SW 1271 (cell line): ENCODE measurements at places on chromosomes 13 and 19.

GRCh38 chr19:29542776-29543175, 17.0 kb downstream of the VSTM2B start:
- no peak for DNase-seq

DNA sequence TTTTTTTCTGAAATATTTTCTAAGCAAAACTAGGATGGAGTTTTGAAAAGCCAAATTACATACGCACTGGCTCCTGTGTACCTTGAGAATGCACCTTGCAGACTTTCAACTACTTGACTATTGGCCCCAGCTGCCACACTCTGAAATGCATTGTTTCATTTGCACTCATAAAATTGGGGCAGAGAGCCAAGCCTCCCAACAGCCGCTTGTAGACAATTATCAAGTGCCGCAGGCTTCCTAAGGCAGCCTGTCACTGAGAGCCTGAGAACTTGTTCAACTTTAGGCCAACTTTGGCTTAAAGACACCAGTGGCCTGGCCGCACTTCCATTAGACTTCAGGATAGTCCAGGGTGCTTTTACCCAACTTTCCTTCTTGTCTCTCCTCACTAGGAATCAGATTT, 115.7 kb upstream of the STARD13 start:
- no peak for DNase-seq

DNA sequence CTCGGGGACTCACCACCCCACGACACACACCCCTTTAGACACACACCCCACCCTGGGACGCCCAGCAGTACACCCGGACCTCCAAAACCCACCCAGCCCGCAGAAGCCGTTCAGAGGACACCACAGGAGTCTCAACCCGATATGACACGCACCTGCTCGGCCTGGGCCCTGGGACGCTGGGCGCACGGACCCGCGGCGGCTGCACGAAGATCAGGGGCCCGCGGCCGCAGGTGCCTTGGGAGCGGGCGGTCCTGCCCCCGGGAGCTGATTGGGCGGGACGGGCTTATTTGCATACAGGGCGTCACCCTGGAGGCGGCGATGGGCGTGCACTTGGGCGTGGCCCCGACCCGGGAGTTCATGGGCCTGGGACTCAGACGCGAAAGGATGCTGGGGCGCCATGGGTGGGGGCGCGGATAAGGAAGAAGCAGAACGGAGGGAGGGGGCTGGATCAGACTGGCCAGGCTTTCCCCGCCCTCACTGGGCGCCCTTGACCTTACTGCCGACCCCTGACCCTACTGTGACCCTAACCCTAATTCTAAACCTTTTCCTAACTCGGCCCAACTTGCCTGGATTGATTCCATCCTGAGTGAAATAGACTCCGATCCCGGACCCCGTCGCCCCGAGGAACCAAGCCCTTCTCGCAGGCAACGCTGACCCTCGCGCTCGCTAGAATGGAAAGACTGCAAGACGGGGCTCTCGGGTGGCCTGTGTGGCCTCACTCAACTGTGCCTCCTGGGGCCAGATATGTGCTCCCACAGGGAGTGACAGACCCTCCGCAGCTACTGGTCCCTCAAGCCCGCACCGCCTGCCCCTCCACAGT, at the start of gene MEF2B:
Gene MEF2B (minus strand): TSS at position 211 of the 820 bp plus-strand sequence. CDS start 19,528 bp downstream, outside the sequence.
- no peak for DNase-seq

- DNase-seq = no peak
Observed at GRCh38 chr13:20831933-20832332, 58.2 kb upstream of the EEF1AKMT1 start.

DNA sequence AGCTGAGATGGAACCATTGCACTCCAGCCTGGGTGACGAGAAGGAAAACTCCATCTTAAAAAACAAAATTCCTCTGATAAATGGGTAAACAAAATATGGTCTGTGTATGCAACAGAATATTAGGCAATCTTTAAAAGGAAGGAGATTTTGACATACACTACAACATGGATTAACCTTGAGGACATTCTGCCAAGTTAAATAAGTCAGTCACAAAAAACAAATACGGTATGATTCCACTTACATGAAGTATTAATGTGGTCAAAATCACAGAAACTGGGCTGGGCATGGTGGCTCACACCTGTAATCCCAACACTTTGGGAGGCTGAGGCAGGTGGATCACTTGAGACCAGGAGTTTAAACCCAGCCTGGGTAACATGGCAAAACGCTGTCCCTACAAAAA, 3.0 kb upstream of the ZNF444 start:
- no peak for DNase-seq

DNA sequence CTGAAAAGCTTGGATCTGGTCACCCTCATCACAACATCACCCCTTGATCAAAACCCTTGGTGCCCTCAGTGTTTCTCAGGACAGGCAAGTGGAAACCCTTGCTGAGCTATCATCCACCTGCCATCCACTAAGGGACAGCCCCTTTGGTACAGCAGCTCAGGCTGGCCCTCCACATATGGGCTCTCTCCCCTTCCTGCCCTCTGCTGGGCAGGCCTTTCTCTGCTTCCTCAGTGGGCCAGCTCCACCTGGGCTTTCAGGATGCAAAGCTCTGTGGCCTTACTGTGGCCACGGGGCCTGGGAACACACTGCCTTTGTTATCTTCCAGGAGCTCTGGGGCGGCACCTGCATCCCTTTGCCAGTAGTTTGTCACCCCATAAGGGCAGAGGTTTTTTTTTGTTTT, 4.9 kb downstream of the SUGP1 start:
- DNase-seq = no peak

GRCh38 chr13:20174656-20175405, 14.0 kb upstream of the GJA3 start:
- DNase-seq = peak; percentile 30

- DNase-seq = no peak
Observed at GRCh38 chr13:37667702-37668101, 69.1 kb upstream of the POSTN start.

DNA sequence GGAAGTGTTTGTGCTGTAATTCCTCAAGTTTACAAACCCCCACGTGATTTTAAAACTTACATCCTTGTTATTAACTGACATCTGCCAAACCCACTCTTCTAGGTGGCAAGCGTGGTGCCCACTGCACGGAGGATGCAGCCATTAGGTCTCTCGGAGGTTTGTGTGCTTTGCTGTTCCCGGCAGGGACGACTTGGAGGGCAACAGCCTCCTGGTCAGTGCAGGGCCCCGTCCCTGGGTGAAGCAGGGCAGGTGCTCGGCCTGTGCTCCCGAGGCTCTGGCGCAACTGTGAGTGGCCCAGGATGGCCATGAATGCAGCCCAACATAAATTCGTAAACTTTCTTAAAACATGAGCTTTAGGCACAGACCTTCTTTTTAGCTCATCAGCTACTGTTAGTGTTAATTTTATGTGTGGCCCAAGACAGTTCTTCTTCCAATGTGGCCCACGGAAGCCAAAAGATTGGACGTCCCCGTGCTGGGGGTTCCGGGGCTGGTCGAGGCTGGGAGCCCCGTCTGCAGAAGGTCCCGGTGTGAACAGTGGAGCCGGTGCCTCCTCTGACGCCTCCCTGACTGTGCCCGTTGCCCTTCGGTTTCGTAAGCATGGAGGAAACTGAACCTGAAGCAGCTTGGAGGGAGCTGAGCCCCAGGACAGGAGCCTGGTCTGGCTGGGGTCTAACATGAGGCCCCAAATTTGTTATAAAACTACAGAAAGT, 11.9 kb downstream of the GAS6 start:
- no peak for DNase-seq

GRCh38 chr19:18017275-18018083, 9.5 kb downstream of the ARRDC2 start:
- DNase-seq = peak; percentile 11

GRCh38 chr19:6236310-6237291, 43.2 kb downstream of the MLLT1 start:
- DNase-seq = no peak

GRCh38 chr19:2239771-2240770, 3.4 kb downstream of the SF3A2 start:
- DNase-seq = no peak

GRCh38 chr19:50739914-50740426, 16.8 kb downstream of the CLEC11A start:
- no peak for DNase-seq

- DNase-seq = no peak
Observed at GRCh38 chr13:21753117-21753729, 82.3 kb downstream of the FGF9 start.

DNA sequence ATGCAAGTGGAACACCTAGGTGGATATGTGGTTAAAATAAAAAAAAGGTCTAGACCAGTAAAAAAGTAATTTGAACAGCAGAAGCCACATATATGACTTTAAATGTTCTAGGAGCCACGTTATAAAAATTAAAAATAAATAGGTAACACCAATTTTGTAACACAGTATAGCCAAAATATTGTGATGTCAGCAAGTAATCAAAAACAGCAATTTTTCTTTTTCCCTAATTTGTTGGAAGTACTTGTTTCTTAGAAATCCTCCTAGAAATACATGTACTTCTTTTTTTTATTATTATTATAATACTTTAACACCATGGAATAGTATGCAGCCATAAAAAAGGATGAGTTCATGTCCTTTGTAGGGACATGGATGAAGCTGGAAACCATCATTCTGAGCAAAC, 25.7 kb upstream of the C1QTNF9B start:
- DNase-seq = no peak

GRCh38 chr19:41476583-41476982, 33.6 kb downstream of the ERICH4 start:
- DNase-seq = no peak

DNA sequence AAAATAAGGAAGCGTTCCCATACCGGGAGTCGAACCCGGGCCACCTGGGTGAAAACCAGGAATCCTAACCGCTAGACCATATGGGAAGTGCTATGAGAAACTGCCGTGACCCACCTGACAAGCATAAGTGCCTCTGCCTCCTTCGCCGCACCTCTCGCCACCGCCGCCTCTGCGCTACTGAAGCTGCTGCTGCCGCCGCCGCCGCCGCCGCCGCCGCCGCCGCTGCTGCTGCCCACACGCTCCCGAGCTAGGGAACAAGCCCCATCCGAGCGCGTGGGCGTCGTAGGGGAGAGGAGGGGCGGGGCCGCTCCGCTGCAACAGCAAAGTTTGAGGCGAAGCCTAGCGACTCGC, 610 bp upstream of the WBP4 start:
- DNase-seq = peak; percentile 58

DNA sequence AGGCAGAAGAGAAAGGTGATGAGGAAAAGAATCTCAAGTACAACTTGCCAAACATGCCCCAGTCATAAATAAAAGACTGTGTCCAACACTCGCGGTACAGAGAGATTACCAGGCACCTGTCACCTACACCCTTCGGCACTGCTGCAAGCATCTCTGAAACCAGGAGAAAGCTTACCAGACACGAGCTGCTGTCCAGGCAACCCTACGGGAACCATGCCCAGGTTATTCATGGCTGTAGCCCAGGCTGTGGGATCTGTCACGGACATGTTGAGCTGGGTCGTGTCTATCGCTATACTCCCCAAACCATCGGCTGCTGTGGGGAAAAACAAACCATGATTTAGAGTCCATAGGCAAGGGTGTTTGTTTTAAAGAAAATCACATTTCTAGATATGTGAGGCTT, 375.0 kb downstream of the ENOX1 start:
- no peak for DNase-seq

DNA sequence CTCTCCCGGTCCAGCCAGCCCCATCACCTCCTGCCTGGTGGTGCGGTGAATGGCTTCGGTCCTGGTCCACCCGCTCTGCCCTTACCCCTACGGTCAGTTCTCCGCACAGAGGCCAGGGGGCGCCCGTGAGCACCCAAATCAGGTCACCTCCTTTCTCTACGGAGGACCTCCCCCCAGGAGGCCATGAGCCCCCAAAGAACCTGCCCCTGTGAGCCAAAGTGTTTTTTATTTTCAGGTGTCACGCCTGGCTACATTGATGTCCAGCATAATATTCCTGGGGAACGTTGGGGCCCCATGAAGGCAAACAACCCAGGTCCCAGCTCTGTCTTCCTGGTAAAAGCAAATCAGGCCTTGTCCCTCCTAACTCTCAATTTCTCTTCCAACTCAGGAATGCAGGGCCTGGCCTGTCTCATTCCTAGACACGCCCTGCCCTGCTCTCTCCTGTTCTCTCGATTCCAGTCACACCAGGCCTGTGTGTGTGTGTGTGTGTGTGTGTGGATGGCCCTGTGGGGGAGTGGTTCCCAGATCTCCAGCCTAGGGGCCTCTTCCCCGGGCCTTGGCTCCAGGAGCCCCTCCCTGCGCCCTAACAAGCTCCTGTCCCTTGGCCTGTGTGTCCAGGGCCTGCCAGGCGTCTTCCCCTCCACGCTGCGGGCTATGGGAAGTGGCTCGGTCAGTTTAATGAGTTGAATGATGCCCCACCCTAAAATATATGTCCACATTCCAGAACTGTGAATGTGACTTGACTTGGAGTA, 9.7 kb upstream of the GIPC1 start:
- peak; percentile 65 for DNase-seq

GRCh38 chr13:25440061-25440460, 68.3 kb downstream of the ATP8A2 start:
- no peak for DNase-seq

GRCh38 chr13:51797664-51798488, 6.1 kb downstream of the DHRS12 start:
- peak; percentile 52 for DNase-seq

DNA sequence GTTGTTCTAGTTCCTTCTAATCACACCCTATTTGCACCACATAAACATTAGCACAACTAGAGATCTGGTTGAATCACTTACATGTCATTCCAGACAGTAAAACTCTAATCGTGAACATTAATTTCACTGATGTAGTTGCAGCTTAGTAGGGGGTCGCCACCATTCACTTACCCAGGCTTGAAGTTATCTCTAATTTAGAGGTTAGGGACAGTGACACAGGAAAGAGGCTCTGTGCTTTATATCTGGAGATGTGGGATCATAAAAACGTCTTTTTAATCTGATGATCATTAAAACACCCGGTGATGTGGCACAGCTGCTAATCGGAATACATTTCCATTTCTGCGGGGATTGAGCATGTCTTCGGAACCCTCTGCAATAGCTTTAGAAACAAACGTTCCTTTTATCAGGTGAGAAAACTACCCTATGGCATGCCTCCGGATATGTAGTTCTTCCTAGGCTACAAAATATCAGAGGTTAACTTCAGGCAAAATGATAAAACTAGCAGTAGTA, 523.0 kb downstream of the MYO16 start:
- DNase-seq = no peak

DNA sequence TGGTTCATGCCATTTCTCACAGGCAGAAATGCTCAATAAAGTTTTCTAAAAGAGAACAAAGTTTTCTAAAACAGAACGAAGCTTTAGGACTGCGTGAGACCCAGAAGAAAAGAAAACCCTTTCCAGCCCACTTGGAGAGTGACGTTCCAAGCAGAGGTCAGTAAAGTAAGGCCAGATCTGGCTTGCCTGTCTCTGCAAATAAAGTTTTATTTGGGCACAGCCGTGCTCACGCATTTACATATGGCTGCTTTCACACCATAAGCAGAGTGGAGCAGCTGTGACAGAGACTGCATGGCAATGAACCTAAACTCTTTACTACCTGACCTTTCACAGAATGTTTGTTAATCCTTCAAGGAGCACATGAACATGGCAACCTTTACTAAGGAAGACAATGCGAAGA, 23.6 kb downstream of the IRS2 start:
- DNase-seq = no peak
